ENCODE measurements at places on chromosomes 4 and X.

DNA sequence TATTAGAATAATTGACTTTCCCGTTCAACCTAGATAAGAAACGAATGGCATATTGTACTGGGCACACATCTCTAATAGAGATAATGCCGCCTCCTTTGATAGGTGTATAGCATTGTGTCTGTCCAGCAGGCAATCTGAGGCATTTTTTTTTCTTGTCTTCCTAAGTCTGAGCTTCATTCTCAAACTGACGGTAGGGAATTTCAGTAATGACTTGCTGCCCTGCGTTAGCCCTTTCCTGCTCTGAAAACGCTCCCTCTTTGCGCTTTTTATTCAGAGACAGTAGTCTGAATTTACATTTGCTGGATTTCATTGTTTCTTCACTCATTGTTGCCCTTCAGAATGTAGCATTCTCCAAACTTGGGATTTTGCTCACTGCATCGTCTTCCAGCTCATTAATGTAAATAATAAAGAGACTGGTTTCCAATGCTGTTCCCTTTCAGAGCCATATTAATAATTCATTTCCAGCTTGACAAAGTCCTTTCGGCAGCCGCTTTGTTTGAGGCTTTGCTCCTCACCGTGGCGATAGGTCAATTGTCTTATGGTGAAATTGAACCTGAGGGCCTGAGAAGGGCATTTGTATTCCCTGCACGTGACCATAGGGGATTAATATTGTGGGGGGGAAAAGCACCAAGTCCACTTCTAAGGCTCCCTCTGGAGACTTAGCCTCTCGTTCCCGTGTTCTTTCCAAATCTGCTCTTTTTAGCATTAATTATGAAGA, 412.1 kb downstream of the SMARCA1 start:
- DNase-seq = no peak

DNA sequence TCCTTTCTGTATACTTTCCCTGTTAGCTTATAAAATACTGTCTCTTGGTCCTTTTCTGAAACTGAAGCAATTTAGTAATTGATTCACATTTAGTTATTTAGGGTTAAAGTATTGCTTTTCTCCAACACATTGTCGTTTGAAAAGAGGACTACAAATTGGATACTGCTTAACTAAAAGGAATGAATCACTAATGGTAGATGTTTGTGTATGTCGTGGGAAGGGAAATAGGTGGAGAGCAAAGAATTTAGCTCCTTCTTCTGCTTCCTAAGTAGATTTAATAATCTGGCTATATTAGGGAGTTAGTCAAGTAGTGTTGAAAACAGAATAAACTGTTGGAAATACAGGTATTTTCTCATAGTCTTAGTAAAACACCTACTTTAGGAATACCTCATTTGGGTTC, 27.9 kb downstream of the SLAIN2 start:
- DNase-seq = no peak

DNA sequence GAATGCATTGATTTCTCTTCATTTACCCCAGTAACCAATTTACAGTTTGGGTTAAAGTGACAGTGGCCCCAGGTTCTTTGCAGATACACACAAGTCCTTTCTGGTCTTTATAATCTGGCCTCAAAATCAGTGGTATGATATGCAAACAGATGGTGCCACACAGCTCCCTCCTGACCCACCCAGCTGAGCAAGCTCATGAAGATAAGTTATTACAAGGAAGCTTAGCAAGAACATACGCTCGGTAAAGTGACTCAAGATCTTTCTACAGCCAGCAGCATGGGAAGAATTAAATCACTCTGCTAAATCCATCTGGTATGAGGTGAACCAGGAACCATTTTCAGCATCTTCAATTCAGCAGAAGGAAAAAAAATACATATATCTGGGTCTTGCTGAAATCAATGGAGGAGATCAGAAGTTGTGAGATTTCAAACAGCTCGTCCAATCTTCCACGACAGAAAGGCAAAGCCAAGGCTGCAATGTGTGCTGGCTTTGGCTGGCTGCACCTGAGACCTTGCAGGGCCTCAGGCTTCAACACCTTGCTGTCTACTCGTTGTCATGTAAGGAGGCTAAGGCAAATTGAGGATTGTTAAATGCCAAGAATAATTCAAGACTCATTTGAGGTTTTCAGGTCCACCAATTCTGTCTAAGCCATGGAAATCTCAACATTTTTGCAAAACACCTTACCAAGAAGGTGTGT, 28.2 kb downstream of the SEL1L3 start:
- DNase-seq = no peak

DNA sequence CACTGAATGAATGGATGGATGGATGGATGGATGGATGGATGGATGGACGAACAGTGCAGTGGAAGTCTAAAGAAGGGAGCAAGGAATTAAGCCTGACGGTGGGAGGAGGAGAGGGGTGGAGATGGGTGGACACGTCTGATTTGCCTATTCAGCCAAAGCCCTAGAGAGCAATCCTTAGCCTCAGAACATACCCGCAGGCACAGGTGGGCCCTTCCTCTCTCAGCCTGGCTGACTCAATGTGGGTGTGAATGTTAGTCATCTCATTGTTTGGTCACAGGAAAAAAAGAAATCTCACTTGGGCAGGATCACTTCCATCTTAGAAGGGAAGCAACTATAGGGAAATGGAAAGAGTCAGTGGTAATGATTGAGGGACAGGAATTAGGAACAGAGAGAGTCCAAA, 165.9 kb downstream of the PJA1 start:
- DNase-seq = no peak

- no peak for DNase-seq
Measured at GRCh38 chrX:1224954-1225353, 12.5 kb upstream of the CRLF2 start.

GRCh38 chrX:112840382-112841113, at the start of gene AMOT:
Gene AMOT, minus strand, starts transcription at chrX:112840831. Its CDS starts 17,705 bp downstream, at chrX:112823126.
- DNase-seq = peak; percentile 90

GRCh38 chr4:10384974-10385373, 72.3 kb downstream of the ZNF518B start:
- no peak for DNase-seq

DNA sequence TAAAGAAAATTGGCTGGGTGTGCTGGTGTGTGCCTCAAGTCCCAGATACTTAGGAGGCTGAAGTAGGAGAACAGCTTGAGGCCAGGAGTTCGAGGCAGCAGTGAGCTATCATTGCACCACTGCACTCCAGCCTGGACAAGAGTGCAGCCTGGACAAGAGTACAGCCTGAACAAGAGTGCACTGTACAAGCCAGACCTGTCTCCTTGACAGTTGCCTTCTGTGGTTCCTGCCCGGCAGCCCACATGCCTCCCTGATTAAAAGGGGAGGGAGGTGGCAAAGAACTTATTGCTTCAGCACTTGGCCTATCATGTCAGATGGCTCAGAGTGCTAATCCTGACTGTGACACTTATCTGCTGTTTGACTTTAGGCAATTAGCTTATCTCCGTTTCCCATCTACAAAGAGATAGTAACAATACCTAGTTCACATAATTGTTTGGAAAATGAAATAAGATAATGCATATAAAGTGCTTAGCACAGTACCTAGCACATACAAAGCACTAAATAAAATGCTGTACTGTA, 249.1 kb downstream of the DCLK2 start:
- DNase-seq = no peak

GRCh38 chr4:159455675-159456237, 352.9 kb downstream of the RAPGEF2 start:
- DNase-seq = peak; percentile 36

- no peak for DNase-seq
Measured at GRCh38 chr4:6855692-6856297, 53.8 kb upstream of the TBC1D14 start.

GRCh38 chr4:122619611-122620010, 1.3 kb downstream of the IL21 start:
- no peak for DNase-seq

- no peak for DNase-seq
Measured at GRCh38 chrX:104335756-104336155, 81.0 kb upstream of the ESX1 start.

DNA sequence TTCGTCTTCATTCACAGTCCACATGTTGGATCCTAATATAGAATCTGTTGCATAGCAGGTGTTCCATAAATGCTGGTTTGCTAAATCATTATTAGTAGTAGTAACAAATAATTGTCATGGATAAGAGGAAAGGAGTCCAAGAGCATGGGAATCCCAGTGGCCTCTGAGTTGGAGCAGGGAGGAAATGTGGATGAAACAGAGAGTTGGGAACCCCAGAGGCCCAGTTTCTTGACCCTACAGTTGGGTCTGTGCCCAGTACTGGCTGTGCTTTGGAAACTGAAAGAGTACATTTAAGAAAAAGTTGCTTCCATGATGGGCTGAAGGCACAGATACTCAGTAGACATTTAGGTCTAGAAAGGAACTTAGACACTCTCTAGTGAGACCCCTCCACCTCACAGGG, 149.4 kb upstream of the PSAPL1 start:
- no peak for DNase-seq

DNA sequence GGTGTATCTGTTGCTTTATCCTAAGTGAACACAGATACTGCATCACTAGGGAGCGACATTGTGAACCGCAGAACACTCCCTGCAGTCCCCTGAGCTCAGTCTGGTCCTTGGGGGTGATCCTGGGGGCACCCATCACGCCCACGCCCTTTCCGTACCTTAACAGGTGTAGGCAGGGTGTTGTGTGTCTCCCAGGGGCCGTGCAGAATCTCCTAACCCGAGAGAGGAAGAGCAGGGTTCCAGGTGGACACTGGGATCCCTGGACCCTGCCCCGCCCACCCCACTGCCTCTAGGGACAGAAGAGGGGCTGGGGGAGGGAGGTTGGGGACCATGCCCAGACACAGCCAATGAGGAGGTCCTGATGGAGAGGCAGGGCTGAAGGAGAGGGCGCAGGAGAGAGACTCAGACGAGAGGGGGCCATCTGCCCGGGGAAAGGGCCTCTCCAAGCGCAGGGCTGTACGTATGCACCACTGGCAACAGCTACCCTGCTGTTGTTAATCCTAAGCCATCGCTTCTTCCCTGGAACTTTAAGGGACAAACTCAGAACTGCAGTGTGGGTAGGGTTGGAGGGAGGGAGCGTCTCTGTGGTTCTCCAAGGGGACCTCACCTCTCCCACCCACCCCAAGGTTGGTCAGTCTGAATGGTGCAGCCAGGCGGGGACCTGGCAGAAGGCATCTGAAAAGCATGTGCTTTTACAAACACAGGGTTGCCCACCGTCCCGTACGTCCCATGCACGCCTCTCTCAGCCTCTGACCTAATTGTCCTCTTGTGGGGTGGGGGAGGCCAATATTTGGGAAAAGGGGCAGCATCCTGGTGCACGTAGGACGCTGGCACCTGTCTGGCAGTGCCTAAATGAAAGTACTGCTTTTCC, 2.5 kb downstream of the P2RY8 start:
- no peak for DNase-seq

DNA sequence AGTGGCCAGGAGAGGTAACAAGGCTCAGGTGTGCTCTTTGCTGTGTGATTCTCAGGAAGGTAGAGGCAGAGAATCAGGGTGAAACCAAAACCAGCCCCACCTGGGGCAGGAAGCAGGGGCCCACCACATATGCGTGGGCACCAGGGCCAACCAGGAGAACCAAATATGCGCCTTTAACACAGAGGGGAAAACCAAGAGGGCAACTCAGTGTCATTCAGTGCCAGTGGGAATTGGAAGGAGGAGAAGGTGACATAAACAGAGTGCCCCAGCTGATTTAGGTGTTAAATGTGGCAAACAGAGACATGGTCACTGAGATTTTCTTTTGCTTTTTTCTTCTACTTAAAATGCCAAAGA, 106.8 kb upstream of the MAMLD1 start:
- no peak for DNase-seq

DNA sequence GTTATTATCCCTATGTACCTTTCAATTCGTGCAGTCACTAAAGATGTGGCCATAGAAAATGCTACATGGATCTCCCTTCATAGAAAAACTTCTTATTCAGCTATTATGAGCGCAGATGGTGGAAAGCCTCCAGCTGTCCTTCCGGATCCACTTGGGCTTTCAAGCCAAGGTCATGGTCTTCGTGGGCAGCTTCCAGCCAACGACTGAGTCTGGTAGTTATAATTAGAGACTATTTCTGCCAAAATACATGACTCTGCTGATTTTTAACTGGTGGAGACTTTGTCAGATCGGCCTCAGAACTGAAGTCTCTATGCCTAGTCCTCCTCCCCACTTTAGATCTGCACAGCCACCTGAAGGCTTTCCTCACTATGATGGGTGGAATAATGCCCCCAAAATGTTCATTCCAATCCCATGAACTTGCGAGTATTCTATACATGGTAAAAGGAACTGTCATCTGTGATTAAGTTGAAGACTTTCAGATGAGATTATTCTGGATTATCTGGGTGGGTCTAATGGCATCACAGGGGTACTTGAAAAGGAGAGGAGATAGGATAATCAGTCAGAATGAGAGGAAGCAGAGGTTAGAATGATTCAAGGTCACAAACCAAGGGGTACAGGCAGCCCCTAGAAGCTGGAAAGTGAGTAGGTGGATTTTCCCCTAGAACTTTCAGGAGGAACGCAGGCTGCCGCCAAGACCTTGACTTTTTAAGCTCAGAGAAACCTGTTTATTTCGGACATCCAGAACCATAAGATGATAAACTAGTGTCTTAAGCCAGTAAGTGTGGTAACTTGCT, 171.1 kb upstream of the CXCL13 start:
- no peak for DNase-seq

DNA sequence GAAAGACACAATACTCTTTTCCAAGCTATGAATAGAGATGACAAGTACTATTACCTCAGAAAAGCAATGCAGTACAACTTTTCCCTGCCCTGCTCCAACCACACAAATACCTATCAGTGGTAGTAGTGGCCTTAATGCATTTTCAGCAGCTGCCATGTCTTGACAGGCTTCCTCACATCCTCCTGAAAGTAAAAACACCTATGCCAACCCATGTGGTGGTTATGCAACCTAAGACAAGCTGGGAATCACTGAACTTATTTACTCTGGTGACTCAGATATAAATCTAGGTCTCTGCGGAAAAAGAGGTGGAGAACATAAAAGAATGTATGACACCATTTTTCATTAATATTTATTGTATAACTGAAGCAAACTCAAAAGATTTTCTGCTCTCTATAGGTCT, 14.5 kb downstream of the WDFY3 start:
- no peak for DNase-seq

- no peak for DNase-seq
Measured at GRCh38 chr4:48727666-48728459, 52.2 kb downstream of the FRYL start.

GRCh38 chr4:6463311-6464289, 8.8 kb downstream of the PPP2R2C start:
- no peak for DNase-seq

DNA sequence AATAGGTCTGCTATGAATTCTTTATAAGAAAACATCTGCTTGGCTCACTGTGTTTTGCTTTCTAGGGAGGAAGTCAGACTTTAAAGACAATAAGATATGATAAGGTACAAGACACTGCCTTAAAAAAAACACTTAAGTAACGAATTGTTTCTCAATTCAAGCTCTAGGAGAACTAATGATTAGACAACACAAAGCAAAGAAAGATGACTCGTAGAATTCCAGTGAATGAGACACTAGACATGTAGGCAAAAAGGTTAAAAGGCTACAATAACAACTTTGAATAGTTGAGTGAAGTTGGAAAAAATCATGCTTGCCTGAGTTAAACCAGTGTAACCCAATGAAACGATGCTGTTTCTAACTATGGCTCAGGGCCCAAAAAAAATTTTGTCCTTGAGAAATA, 344.4 kb upstream of the ACTRT1 start:
- no peak for DNase-seq
